ENCODE measurements at places on chromosomes 6 and 20.
A peak's percentile ranks its signal among the peaks of the same experiment; 100 is the strongest.

GRCh38 chr6:4125933-4126864 is 9.2 kb downstream of the ECI2 start:
- DNase-seq = no peak

DNA sequence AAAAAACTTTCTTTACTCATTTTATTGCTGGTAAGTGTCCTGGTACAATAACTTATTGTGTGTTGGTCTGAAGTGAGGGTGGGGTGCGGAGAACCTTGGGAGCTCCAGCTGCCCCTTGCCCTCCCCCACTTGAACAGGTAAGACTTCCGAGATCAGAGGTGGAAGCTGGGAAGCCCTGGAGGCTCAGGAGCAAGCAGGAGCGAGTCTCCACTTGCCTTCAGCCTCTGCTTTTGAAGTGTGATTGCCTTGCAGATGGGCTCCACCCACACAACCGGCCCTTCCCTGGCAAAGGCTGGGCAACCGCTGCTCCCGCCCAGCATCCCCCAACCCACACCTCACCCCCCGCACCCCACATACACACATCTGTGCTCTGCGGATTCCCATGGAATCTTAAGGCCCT is 179.6 kb downstream of the TFAP2C start:
- DNase-seq = no peak

GRCh38 chr6:85321906-85322305 is 128.0 kb upstream of the NT5E start:
- no peak for DNase-seq

DNA sequence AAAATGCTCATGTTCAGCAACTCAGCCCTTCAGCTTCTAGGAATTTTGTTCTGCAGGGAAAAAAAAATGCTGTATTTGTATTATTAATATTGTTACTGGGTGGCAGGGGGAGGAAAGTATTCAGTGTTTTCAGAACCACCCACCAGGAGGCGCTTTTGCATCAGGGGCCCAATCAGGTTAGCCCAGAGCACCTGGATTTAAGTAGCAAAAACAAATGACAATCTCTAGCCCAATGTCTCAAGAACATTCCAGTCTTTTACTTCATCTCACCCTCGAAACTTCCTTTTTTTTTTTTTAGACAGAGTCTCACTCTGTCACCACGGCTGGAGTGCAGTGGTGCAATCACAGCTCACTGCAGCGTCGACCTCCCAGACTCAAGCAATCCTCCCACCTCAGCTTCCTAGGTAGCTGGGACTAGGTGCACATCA is 635 bp upstream of the C20orf203 start:
- no peak for DNase-seq

- DNase-seq = no peak
Observed at GRCh38 chr6:54195637-54196036, 84.4 kb downstream of the MLIP start.

- no peak for DNase-seq
Observed at GRCh38 chr6:46323966-46324622, 153.3 kb upstream of the ENPP5 start.

DNA sequence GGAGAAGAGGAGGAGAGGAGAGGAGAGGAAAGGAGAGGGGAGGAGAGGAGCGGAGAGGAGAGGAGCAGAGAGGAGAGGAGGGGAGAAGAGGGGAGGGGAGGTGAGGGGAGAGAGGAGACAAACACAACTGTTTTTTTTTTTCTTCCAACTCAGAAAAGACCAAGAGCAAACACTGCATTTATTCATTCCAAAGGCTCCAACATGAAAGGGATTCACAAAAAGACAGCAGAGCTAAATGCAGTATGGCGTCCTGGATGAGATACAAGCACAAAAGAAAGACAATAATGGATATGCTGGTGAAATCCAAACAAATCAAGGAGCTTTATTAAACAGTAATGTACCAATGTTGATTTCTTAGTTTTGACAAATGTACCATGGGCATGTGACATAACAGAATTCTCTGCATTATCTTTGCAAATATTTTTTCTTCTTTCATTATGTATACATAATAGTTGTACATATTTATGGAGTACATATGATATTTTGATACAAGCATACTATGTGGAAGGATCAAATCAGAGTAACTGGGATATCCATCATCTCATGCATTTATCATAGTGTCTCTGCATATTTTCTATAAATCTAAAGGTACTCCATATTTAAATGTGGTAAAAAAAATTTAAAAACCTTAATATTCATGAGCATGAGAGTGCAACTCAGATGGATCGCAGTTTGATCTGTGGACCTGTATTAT is 204.6 kb downstream of the CBLN4 start:
- DNase-seq = no peak

DNA sequence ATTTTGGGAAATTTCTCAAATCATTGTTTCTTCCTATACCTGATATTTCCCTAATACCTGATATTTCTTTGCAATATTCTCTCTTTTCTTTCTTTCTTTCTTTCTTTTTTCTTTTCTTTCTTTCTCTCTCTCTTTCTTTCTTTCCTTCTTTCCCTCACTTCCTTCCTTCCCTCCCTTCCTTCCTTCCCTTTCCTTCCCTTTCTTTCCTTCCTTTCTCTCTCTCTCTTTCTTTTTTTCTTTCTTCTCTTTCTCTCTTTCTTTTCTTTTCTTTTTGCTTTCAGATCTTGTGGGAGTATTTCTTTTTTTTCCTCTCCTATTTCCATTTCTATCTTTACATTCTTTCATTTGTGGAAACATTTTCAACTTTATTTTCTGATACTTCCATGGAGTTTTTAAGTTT is 76.1 kb upstream of the ANKEF1 start:
- no peak for DNase-seq

DNA sequence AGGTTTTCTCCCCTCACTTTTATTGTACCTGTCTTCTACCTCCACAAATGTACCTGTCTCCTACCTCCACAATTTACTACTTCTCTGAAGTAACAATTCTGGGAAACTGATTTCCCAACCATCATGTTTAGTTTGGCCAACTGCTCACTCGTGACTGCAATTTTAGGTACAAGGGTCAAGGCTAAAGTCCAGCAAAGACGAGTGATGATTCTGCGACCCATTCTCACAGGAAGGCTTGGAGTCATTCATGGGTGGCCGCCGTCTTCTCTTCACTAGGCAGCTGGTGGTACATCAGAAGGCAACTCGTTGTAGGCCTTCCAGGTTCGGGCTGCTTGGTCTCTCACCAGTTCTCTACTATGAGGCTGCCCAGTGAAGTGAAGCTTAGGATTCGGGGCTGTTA is 483.8 kb upstream of the JARID2 start:
- no peak for DNase-seq

DNA sequence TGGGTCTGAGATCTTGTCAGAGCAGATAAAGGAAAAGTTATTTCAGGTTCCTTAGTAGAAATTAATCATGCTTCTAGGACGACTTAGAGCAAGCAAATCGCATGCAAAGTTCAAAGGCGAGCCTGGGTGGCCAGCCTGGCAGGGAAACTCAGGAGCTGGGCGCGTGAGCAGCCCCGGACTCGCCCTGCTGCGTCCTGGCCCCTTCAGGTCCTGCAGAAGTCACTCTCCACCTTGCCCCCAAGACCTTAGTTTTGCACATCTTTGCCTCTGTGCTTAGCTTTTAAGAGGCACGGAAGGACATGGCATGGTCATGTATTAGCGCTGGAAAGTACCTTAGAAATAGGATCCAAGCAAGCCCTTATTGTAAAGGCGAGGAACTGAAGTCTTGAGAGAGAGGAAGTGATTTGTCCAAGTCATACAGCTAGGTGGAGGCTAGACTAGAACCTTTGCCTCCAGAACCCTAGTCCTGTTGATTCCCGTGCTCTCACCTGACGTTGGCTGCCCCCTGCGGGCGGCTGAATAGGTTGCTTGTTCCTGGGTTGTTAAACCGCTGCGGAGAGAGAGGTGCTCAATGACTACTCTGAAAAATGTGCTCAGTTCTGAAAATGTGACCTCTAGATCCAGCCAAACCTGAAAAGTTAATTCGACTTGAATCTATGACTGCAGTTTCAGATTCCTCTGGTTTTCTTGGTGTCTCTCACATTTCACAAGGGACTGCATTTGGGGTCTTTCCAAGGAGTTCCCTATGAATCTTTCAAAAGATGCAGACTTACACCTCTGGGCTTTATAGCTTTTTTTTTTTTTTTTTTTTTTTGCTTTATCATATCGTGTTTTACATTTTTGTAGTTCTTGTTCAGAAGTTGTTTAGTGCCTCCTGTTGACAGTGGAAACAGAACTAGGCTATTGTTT is 2.7 kb downstream of the MYB start:
- DNase-seq = peak; percentile 34

DNA sequence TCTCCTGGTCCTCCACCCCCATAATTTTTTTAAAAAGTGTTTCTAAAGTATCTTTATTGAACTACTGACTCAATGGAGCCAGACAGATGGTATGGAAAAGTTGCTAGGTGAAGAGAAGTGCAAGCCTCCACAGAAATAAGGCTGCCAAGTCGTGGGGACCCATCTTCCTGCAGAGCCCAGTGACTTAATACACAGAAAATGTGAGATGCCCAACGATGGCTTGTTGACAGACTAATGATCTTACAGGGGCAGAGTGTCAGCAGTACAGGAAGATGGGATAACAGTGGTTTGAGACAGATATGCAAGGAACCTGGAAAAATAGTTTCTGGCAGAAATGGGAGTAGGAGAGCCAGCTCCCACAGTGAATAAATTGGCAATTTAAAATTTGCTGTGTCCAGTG is 43.3 kb downstream of the FYN start:
- DNase-seq = no peak

GRCh38 chr6:97040355-97040860 is 115.9 kb downstream of the KLHL32 start:
- peak; percentile 70 for DNase-seq

DNA sequence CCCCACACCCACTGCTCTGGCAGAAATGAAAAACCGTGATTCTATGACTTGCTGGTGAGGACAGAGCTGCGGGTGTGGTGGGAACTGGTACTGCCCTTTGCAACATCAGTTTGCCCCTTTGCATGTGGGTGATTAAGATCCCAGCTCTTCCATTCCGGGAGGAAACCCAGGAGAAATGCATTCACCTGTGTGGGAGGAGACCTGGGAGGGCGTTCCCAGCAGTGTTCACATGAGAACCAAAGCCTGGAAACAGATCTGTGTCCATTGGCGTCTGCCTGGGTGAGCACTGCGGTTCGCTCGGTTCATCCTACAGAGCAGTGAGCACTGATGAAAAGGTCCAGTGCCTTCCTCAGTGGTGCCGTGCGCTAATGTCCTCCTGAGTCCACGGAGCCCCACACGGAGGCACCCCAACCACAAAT is 89.7 kb downstream of the SMOC2 start:
- DNase-seq = no peak

DNA sequence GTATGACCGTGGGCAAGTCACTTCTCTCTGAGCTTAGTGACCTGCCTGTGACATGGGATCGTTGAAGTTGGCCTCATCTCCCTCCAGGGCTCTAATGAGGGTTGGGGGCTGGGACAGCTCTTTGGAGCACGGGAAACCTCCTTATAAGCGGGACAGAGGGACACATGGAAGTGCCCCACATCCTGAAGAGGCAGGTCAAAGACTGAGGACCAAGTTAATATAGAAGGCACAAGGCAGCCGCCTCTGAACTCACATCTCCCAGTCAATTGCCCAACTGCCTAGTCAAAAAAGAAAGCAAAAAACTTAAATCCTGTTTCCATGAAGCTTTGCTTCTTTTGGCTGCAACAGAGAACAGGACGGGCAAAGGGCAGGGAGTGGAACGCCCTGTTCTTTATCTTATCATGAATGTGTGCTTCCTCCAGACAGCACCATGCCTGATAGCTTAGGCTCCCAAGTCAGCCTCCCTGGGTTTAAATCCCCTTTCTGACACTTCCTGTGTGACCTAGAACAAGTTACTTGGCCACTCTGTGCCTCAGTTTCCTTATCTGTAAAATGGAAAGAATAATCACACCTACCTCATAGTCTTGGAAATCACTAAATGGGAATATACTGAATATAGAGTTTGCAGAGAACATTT is 27.1 kb downstream of the LBP start:
- DNase-seq = no peak

DNA sequence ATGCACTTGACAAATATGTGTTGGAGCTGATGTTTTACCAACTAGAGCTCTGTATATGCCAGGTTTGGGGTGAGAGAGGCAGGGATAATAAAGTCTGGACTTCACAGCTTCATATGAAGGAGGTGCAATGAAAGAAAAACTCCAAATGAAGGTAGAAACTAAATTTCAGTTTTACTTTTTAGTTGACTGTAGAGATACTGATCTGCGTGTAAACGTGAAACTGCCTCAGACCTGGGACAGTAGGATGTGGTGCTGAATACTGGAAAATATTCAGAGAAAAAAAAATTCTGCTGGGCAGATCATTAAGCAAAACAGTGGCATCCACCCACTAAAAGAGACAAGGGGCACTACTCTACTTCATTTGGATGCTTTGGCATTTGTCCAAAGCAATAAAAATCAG is 94.5 kb downstream of the BACH2 start:
- no peak for DNase-seq

DNA sequence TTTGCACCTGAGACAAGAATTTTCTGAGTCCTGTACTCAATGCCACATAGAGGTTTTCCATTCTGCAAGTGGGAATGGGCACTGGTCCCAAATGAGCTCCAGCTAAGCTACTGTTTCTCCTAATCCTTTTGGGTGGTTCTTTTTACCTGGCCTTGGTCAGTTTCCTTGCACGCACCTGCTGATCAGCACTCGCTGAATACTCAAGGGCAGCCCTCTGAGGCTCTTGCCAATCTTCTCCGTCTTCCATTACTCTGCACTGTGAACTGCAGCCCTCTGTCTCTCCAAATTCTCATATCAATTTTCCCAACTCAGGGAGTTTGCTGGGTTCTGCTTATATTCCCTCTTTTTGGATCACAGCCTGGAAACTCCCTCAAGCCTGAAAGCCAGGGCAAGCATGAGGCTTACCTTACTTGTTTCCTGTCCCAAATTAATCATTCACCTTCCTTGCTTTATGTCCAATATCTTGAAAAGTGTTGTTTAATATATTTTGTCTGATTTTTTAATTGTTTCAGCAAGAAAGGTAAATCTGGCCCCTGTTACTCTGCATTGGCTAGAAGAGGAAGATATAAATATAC is 138.0 kb upstream of the TBX18 start:
- DNase-seq = no peak

DNA sequence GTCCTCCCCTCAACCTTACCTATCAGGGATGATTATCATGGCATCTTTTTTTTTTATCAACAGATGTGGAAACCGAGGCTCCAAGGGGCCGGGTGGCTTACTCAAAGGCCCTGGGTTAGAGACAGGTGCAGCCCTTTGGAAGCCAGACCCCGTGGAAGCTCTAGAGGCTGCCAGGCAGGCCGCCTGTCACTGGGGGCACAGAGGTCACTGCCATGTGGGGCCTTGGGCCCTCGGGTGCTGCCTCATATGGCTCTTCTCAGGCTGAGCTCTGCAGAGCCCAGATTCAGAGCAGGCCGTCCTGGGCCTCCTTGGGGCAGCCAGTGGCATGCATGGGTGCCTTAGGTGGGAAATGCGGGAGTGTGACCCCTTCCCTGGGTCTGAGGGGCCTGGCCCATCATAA is 136.3 kb downstream of the PHACTR3 start:
- no peak for DNase-seq
